GM13977 (cell line): ENCODE measurements at places on chromosomes 7 and 10.

- no peak for DNase-seq
These were observed 14.0 kb downstream of the RALA start for GRCh38 chr7:39637400-39637799.

DNA sequence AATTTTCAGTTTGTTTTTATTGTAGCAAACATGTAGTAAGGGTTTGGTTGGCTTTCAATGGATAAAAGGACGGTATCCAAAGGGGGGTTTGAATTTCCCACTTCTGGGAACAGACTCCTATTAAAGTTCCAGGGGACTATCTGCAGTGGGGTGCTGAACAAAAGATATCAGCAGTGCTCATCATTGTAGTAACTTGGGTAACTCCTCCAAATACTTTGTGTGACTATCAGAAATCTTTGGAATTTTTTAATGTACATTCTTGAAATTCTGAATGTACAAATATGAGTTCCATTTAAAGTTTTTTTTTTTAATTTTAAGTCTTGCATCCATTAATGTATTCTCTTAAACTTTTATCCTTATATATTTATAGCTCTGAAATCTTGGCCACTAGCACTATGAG, 42.1 kb downstream of the CYP51A1 start:
- DNase-seq, result no peak

DNA sequence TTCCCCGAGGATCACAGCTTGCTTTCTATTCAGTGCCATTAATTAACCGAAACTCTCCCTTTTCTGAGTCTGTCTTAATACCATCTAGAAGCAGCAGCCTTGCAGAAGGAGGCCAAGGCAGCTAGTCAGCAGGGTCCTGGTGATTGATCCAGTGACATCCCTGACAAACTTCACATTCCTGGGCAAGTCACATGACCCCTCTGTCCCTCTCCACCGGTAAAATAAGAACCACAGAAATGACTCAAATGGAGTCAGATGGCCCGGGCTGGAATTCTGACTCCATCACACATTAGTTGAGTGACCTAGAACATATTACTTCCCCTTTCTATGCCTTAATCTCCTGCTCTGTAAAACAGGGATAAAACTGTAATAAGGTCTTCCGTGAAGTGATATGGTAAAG, 17.2 kb upstream of the ACSL5 start:
- no peak for DNase-seq

- DNase-seq, result no peak
These were observed 14.2 kb downstream of the EBF3 start for GRCh38 chr10:129949891-129950291.

DNA sequence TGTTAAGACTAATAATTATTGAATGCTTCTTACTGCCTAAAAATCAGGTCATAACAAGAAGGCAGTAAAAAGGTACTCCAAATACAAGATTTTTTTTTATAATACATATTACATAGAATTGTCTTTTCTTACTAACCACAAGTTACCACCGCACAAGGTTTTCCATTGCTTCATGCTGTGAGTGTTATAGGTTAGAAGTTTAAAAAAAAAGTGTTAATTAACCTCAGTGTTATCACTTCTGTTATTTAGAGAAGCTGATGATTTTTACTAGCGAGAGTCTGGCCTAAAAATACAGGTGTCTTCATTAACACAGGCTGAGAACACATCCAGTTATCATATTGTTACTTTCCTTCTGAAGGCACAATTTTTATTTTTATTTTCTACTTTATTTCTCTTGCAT, 1281.9 kb upstream of the CELF2 start:
- no peak for DNase-seq
